Activated CD8-positive, alpha-beta T cell treated with anti-CD3 and anti-CD28 coated beads for 36 hours (primary cell): ENCODE measurements at places on chromosomes 7 and 10. TPM values are rescaled to one million over a fixed set of nuclear protein-coding genes. Genes with fewer than 3 reads are reported as not detected.

PILRB gene
- 43.7 TPM for total RNA-seq

GRID2IP gene
- 0.18 TPM for total RNA-seq

DNA sequence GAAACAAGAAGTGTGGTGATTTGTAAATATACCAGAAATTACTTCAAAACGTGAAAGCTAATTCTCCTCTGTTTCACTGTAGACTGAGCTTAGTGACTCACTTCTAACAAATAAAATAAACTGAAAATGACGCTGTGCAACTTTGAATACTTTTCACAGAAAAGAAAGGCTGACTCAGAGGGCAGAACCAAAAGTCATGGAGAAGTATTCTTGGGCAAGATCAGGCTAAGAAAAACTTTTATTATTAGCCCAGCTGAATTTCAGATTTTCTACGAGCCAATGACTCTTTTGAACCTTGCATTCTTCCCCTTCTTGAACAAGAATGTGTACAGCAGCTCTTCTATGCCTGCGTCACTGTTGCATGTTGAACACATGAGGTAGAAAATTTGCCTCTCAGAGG, 527.3 kb upstream of the GHITM start:
- no peak overlapping the region for H3K27ac ChIP-seq
- H3K4me1 ChIP-seq = no peaks in the 10 kb centered on the region
- no peaks in the 10 kb centered on the region for H3K36me3 ChIP-seq
- H3K27me3 ChIP-seq = no peaks in the 10 kb centered on the region
- no peak overlapping the region for H3K4me3 ChIP-seq

GRCh38 chr7:157518514-157519175, 181.8 kb downstream of the DNAJB6 start:
- DNase-seq = no peak
- no peaks in the 10 kb centered on the region for H3K36me3 ChIP-seq
- H3K27me3 ChIP-seq = no peaks in the 10 kb centered on the region
- no peak overlapping the region for H3K4me3 ChIP-seq
- H3K27ac ChIP-seq = no peak overlapping the region

- peaks cover 10% of the 10 kb centered on the region for H3K36me3 ChIP-seq
- no peak for DNase-seq
- no peak overlapping the region for H3K27ac ChIP-seq
Measured at GRCh38 chr7:33706186-33706585, 199.2 kb upstream of the BMPER start.

- H3K4me1 ChIP-seq = peaks cover 5% of the 10 kb centered on the region
- peaks cover 48% of the 10 kb centered on the region for H3K36me3 ChIP-seq
- H3K27ac ChIP-seq = peak overlapping the region; percentile 57
- no peaks in the 10 kb centered on the region for H3K27me3 ChIP-seq
- no peak overlapping the region for H3K4me3 ChIP-seq
Measured at GRCh38 chr10:3149918-3150317, 22.7 kb downstream of the PITRM1 start.

GRCh38 chr7:66187905-66188304, 17.2 kb upstream of the TPST1 start:
- DNase-seq = no peak

DNA sequence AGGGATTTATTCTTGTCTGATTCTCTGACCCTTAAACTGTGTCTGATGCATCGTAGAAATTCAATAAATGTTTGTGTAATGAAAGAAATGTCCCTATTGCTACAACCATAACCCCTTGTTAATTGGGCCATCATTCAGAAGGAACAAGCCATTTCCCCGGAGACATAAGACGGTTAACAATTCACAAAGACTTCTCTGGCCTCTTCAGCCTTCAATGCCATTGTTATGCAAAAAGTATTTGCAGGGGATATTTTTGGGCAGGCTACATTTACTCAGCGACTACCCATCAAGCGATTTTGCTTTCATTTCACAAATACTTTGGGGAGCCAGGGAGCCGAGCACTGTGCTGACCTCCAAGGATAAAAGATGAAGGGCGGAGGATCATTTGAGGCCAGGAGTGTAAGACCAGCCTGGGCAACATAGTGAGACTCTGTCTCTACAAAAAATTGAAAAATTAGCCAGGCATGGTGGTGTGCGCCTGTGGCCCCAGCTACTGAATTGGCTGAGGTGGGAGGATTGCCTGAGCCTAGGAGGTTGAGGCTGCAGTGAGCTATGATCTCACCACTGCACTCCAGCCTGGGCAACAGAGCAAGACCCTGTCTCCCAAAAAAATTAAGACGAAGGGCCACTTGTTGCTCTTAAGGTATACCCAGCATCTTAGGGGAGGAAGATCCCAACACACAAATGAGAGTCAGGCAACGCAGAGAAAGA, 20.0 kb upstream of the SDK1 start:
- no peaks in the 10 kb centered on the region for H3K27me3 ChIP-seq
- H3K27ac ChIP-seq = no peak overlapping the region
- peaks cover 3% of the 10 kb centered on the region for H3K4me1 ChIP-seq
- DNase-seq = no peak
- no peaks in the 10 kb centered on the region for H3K36me3 ChIP-seq
- H3K4me3 ChIP-seq = no peak overlapping the region
